ENCODE measurements at places on chromosomes 1 and 21. TPM values are rescaled to one million over a fixed set of nuclear protein-coding genes. Genes with fewer than 3 reads are reported as not detected.

The CFAP45 gene
- total RNA-seq: 1.8 TPM

The PHLDA3 gene
- total RNA-seq: 14.4 TPM

The S1PR1 gene
- total RNA-seq: 97.9 TPM

The TMEM269 gene
- total RNA-seq: 0.07 TPM

The NTNG1 gene
- not detected for total RNA-seq

The HSD11B1 gene
- total RNA-seq: 0.59 TPM

The ARL8A gene
- 86.2 TPM for total RNA-seq

The YBEY gene
- total RNA-seq: 2.9 TPM

The MIXL1 gene
- total RNA-seq: not detected

The C1orf216 gene
- total RNA-seq: 9.1 TPM

The ANGPTL1 gene
- 286 TPM for total RNA-seq

The PLA2G2D gene
- total RNA-seq: not detected

The TMPRSS3 gene
- total RNA-seq: not detected

The FCRL5 gene
- total RNA-seq: 0.48 TPM

The HEYL gene
- total RNA-seq: 9.9 TPM

The OR2L3 gene
- not detected for total RNA-seq

The STMN1 gene
- total RNA-seq: 76.0 TPM

The TNFRSF14 gene
- total RNA-seq: 21.2 TPM

The CFHR2 gene
- not detected for total RNA-seq

The PDC gene
- not detected for total RNA-seq

The CA14 gene
- total RNA-seq: not detected

The ITPKB gene
- total RNA-seq: 35.9 TPM

The KIF14 gene
- total RNA-seq: 9.2 TPM

The FBXO2 gene
- 7.2 TPM for total RNA-seq

The KRTAP11-1 gene
- total RNA-seq: not detected

The FAM72D gene
- not detected for total RNA-seq

The CYYR1 gene
- 83.8 TPM for total RNA-seq

The AGRN gene
- total RNA-seq: 16.7 TPM

The LCE4A gene
- not detected for total RNA-seq

The LCE1C gene
- not detected for total RNA-seq

The GSTM1 gene
- total RNA-seq: 9.4 TPM

The LCE1D gene
- total RNA-seq: not detected

The GRHL3 gene
- total RNA-seq: not detected

The KMO gene
- 0.28 TPM for total RNA-seq

The RGSL1 gene
- total RNA-seq: not detected

The TMEM240 gene
- total RNA-seq: 9.4 TPM

The FCRL4 gene
- total RNA-seq: not detected

The DIO1 gene
- not detected for total RNA-seq

The GBP5 gene
- total RNA-seq: 0.83 TPM

The RNF19B gene
- total RNA-seq: 20.7 TPM

The SLC35F3 gene
- total RNA-seq: 0.26 TPM

The UAP1 gene
- 61.9 TPM for total RNA-seq

The CRABP2 gene
- total RNA-seq: not detected
